IMR-90 (cell line): ENCODE measurements at places on chromosomes 7 and 10. TPM values are rescaled to one million over a fixed set of nuclear protein-coding genes. Genes with fewer than 3 reads are reported as not detected.

DENND2A gene
- polyA plus RNA-seq, result 7.4 and 10.3 TPM in 2 replicates

FRMD4A gene
- polyA plus RNA-seq, result 68.8 and 80.6 TPM in 2 replicates

C10orf143 gene
- polyA plus RNA-seq, result 0.60 and 0.66 TPM in 2 replicates

FGFR2 gene
- not detected in 2 replicates for polyA plus RNA-seq

LAMB4 gene
- 0.12 and 0.13 TPM in 2 replicates for polyA plus RNA-seq

ZYX gene
- 291 and 334 TPM in 2 replicates for polyA plus RNA-seq

GRM3 gene
- polyA plus RNA-seq, result not detected in 2 replicates

LRRN3 gene
- 6.1 and 6.9 TPM in 2 replicates for polyA plus RNA-seq

SFTPA1 gene
- polyA plus RNA-seq, result not detected in 2 replicates

PRSS2 gene
- not detected in 2 replicates for polyA plus RNA-seq

GRCh38 chr10:133000648-133001047, 58.3 kb upstream of the CFAP46 start:
- no peak for DNase-seq

DNA sequence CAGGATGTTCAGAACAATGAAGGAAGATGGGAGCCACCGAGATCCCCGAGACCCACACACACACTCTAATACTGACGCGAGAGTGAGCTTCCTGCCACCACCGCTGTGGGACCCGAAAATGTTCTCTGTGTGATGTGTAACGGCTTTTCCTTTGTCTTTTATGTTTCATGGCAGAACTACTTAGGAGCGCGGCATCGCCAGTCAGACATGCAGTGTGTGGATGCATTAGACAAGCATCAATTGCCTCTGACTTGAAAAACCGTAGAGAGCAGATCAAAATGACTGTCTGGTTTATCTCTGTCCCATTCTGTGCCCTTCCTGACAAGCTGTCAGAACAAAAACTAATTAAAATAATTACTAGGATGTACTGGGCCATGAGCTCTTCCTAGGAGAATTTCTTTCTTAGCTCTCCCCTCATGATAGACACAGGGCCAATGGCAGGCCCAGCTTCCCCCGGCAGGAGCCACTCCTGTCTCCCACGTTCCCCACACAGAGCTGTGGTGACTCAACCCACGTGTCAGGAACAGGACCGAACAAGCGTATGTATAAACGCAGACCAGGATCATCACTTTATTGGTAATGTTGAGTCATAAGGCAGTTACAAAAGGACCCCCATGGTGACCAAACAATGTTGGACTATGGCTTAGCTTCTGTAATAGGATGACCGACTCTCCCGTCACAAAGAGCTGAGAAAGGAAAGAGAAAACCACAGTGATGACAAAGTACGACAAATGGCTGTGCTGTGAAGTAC, 705.0 kb downstream of the PARD3 start:
- DNase-seq, result peak; percentile 95

GRCh38 chr10:94430701-94431100, 28.4 kb downstream of the TBC1D12 start:
- DNase-seq, result peak; percentile 2

- DNase-seq, result no peak
These were observed 217.9 kb downstream of the GLRX3 start for GRCh38 chr10:130353928-130354572.

GRCh38 chr7:96076350-96076707, 245.6 kb downstream of the SLC25A13 start:
- DNase-seq, result no peak

DNA sequence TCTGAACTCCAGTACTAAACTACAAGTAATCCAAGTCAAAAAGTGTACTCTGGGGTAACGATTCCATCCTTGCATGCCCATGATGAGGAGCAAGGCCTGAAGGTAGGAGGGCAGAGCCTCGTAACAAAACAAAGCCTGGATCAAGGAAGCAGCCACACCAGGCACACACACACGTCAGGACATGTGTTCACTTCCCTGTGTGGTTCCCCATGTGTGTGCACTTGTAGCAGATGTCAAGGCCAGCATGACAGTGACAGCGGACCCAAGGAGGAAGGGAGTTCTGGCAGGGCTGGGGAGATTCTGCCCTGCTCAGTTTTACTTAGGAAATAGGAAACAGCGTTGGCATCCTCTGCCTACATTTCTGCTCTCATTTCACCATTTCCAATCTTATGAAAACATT, 92.8 kb downstream of the ALOX5 start:
- no peak for DNase-seq

- DNase-seq, result no peak
These were observed 9.1 kb upstream of the AEBP1 start for GRCh38 chr7:44094883-44095592.

DNA sequence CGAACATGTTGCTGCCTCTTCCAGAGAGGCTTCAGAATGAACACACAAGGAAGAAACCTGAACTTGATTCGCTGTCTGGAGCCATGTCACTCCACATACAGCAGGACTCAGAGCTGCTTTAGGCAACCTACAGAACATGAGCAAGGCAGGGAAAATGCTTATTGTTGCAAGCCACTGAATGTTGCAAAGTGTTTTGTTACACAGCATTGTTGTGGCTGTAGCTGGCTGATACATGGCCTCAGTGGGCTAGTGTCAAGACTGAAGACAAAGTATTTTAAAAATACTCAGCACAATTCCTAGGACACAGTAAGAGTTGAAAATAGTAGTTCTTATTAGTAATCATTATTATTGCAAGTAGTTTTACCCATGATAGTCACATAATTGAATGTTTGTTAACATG, 3.1 kb upstream of the CHST15 start:
- DNase-seq, result no peak

DNA sequence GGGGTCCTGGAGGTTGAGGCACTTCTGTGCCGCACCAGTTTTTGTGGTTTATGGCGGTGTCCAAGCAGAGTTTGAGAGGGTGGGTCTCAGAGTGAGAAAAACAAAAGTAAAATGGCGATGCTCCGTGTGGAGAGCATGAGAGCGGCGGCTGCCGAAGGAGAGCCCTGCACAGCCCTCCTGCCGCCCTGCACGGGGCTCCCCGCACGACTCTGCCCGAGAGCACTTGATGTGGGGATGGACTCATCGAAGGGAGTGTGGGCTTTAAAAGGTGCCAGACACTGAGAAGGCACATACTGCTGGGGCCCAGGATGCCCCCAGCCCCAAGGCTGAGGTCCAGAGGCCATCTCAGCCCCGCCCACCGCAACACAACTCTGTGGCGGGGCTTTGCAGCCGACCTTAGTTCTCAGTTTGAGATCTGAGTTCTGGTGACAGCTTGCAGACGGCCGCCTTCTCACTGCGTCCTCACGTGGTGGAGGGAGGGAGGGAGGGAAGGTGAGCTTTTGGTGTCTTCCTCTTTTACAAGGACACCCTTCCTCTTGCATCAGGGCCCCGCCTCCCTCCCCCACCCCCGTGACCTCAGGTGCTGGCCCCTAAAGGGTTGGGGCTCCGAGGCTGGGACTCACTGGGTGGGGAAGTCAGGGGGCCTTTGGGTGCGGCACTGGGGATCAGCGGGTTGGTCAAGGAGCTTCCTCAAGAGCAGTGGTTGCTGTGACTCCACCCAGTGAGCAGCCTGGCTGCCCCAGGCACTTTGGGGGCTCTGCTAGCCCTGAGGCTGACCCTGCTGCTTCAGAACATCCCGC, 69.1 kb downstream of the NKX6-2 start:
- no peak for DNase-seq

- DNase-seq, result no peak
These were observed 14.9 kb upstream of the STOX1 start for GRCh38 chr10:68812420-68812819.

DNA sequence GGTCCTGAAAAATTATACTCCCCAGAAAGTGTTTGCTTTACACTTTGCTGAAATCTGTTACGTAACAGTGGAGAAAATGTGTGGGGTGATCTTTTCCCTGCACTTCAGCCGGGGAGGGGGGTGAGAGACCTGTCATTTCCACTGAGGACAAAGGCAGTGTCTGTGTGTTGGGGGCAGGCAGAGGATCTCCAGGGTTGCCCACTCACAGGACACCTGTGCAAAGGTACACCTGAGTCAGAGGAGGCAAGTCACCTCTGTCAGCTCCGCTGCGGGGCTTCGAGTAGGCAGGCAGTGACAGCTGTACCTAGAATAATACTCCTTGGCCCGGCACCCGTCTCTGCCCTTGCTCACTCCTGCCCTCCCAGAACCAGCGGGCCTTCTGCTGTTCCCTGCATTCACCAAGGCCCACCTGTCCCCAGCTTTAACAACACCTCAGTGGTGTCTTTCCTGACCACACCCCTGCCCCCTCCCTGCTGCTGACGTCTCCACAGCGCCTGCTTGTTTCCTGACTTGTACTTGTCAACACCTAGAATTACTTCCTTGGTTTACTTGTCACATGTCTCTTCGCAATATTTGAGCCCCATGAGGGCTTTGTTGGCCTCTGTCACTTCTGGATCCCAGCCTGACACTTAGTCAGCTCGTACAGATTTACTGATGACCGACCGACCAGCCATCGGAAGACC, 159.2 kb downstream of the NEURL1 start:
- DNase-seq, result no peak

DNA sequence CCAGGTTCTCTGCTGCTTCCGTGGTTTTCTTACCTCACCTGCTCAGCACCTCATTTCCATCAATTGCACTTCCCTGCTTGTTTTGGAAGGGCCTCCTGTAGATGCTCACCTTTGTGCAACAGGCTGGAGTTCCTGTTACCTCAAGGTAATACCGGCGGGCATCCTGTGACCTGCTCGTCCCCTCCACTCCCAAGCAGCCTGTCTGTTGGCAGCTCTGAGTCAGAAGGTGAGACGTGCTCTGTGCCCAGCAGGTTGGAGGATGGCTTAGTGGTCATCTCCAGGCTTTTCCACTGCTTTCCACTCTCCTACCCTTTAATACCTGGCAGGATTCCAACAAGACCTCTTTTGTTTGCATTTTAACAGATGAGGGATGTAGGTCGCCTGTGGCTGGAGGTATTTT, 86.0 kb downstream of the CAMK1D start:
- no peak for DNase-seq

- no peak for DNase-seq
These were observed 353.5 kb downstream of the TCERG1L start for GRCh38 chr10:130958003-130958402.

DNA sequence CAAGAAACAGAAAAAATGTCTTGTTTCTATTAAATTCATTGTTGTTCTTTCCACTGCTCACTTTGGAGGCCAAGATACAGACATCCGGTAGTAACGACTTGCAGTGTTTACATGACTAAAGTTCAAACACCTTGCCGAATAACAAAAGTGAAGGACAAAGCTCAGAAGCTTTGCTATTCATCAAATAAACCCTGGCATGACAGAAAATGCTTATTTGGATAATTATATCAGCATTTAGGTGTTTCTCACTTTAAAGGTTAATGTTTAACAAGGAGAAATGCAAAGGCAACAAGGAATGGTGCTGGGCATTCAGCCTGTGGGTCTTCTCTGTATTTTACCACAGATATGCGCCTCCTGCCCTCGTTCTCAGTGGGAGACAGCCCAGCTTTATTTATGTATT, 5.4 kb upstream of the PTF1A start:
- no peak for DNase-seq

DNA sequence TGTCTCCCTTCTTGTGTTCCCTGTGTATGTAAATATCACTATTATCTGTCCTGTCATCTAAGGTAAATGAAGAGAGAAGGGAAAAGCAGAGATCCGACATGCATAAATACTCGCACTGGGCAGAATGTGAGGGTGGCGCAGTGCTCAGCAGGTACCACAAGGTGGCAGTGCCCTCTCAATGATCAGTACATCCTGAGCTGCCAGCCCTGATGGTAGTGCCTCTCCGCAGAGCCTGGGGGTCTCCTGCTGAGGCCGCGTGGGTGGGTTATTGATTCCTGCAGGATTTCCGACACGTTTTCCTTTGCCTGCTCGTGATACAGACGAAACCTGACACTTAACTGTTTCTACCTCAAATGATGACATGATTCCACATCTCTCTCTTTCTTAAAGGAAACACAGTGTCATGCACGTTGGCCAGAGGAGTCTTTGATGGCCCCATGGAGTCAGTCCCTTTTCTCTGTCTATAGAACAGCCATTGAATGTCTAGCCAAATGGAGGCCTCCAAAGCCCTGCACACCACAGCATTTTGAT, 19.8 kb downstream of the RGR start:
- DNase-seq, result peak; percentile 66

- DNase-seq, result no peak
These were observed 307.8 kb upstream of the POM121L12 start for GRCh38 chr7:52727632-52728031.

DNA sequence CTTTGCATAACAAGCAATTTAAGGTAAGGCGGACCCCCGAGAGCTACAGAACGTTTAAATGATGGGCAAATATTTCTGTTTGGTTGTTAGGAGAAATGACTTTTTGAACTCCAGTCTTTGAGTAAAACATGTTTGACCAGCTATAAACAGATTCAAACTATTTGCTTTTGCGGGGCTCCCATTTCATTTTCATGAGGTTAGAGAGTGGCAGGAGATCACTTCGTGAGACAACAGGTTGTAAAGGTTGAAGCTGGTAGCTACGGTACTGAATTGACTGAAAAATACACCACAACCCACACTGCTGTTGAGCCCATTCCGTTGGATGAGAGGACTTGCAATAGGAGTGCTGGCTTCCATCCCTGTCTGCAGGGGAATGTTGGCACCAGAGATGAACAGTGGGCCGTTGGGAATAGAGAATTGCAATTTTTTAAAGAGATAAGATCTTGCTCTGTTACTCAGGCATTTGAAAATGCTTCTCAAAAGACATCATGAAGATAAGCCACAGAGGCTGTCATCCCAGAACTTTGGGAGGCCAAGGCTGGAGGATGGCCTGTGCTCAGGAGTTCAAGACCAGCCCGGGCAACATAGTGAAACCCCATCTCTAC, 65.7 kb upstream of the CARD11 start:
- DNase-seq, result no peak

GRCh38 chr10:598415-599170, 90.9 kb downstream of the DIP2C start:
- DNase-seq, result peak; percentile 98

GRCh38 chr7:104946338-104946737, 67.7 kb upstream of the KMT2E start:
- no peak for DNase-seq

- no peak for DNase-seq
These were observed 199.1 kb downstream of the MAD1L1 start for GRCh38 chr7:2033586-2034135.

DNA sequence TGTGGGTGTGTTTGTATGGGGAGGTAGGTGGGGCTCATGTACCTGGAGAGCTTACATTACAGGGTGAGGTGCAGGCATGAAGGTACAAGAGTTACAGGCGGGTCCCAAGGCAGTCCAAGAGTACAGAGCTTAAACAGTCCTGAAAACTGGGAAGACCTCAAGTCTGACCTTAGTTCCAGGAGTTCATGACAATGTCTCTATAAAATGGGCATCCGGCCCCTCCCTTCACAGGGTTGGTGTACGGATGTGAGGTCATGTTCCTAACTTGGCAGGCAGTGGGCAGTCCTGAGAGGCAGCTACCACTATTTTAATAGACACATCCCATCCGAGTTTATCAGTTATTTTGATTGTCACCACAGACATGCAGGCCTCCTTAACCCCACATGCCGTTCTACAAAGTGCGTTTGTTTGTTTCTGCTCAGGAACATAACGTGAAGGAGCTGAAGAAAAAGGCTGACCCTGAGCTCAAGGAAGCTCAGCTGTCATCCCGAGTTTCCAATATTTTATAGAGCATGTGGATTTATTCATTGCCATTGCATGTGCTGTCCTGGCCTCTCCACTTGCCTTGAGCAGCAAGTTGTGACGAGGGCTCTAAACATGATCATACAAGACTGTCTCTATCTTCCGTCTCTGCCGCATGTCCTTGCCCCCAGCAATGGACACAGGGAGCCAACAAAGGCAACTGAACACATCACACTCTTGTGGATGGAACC, 647.5 kb upstream of the IGFBP3 start:
- DNase-seq, result no peak

- peak; percentile 55 for DNase-seq
These were observed 42.6 kb downstream of the RSBN1L start for GRCh38 chr7:77738871-77739270.
